ENCODE measurements at places on chromosomes 2 and 18.

DNA sequence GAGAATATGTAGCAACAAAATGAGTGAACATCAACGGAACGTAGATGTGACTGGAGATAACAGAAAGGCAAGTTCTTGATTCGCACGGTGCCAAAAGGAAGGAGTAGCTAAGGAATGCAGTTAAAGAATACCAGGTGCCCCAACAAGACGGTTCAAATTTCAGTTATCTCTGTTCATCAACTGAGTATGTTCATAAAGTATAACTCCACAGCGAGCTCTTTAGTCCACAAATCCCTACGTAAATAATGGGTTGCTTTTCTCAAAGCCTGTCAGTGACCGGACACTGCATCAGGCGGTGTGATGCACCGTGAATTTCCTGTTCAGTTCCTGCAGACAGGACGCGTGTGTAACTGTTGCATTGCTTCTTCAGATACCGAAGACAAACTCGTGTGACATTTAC is 91.8 kb downstream of the NOL10 start:
- no peak for DNase-seq

- DNase-seq, result no peak
These were observed 25.1 kb upstream of the AAK1 start for GRCh38 chr2:69668598-69668997.

DNA sequence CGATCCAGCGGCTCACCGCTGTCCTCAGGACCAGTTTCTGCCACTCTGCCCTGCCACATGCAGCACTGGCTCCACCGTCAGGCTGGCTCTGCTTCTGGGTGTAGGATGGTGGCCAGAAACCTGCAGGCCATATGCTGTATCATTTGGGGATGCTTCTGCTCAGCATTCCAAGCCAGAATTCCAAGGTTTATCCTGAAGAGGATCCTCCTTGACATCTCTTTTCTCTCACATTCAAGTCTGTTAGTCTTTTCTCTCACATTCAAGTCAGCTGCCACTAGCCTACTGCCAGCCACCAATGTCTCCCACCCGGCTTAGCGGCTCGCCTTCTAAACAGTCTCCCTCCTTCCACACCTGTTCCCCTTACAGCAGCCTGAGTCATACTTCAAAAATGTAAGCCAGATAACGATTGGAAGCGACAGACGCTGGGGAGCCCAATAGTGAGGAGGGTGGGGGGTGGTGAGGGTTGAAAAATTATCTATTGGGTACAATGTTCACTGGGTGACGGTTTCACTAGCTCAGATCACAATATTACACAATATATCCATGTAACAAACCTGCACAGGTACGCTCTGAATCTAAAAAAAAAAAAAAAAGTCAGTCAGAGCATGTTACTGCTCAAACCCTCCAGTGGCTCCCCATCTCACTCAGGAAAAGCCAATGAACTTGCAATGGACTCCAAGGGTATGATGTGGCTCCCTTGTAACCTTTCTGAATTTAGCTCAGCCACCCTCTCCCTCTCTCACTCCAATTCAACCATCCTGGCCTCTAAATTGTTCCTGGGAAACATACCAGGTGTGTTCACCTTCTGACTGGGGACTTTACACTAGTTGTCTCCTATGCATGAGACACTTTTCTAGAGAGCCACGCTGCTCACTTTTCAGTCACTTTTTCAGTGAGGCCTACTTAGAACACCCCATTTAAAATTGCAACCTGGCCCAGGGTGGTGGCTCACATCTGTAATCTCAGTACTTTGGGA is 38.8 kb upstream of the SP3 start:
- no peak for DNase-seq

GRCh38 chr2:74821177-74822126 is 12.5 kb upstream of the HK2 start:
- no peak for DNase-seq

GRCh38 chr2:20143263-20143662 is 81.7 kb downstream of the SDC1 start:
- DNase-seq, result no peak

DNA sequence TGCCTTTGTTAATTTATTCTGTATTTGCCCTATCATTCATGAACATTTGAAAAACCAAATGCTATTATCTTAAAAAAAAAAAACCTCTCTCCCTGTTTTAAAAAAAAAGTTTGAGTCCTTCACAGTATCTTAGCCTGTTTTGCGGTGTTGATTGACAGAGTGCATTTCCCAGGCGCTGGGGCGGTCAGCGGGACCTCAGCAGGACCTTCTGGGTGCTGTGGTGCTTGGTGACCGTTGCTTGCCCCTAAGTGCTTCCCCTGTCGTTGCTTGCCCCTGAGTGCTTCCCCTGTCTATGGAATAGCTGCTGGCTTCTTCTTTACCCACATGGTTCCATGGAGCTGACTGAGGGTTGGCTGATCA is 12.1 kb downstream of the ATP6V1C2 start:
- DNase-seq, result no peak

- no peak for DNase-seq
These were observed 23.4 kb downstream of the ZAP70 start for GRCh38 chr2:97736608-97737330.

DNA sequence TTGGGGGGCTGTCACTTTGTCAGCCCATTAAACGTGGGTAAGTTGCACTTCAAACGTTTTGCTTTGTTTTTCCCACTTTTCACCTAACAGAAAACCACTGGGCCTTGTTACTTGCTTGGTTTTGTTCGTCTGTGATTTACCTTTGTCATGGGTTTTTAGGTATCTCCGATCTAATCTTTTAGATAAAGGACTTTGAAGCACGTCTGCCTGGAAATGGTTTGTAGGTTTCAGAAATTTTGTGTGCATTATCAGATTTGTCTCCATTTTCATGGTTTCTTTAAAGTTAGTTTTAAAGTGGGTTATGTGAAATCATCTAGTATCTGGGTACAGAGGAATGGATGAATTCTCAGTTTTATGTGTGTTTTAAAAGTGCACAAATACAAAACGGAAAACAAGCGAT is 6.4 kb downstream of the CTDP1 start:
- DNase-seq, result no peak

DNA sequence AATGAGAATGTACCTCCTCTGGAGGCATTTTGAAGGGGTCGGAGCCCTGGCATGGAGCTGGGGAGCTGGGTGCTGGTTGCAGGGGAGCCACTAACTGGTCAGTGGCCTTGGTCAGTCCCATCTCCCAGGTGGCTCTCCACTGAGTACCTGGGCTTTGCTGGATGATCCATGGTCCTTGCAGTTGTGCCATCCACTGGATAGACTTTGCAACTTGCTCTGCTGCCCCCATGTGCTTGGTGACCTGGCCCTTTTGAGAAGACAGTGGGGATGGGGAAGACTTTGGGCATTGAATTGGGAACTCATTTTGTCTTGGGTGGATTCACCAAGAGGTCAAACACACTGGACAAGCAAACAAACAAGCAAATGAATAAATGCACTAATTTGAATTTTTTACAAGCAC is 263.9 kb downstream of the MYCN start:
- DNase-seq, result no peak

GRCh38 chr2:198351647-198352046 is 547.3 kb downstream of the PLCL1 start:
- no peak for DNase-seq

GRCh38 chr2:16406496-16407289 is 258.9 kb downstream of the CYRIA start:
- DNase-seq, result no peak

GRCh38 chr2:19592197-19592596 is 233.8 kb upstream of the OSR1 start:
- DNase-seq, result no peak

GRCh38 chr18:80246445-80247392 is 595 bp downstream of the PARD6G start:
- no peak for DNase-seq
